AG04450 (cell line): ENCODE measurements at places on chromosomes 2 and 18.

DNA sequence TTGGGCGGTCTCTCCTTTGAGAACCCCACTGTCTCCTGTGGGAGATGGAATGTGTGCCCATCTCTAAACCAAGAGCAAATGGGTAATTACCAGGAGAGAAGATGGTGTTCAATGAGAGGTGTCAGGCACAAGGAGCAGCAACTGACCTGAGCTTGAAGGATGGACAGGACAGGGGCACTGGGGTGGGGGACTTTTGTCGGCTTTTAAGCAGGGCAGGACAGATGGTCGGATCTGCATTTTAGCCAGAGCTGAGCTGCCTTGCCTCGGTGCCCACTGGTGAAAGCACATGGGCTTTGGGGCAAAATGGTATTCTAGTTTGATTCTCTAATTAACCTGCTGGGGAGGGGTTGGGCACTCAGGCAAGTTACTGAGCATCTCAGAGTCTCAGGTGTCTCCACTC lies 98.0 kb downstream of the INHBB start:
- no peak for DNase-seq

GRCh38 chr18:54210463-54210862 lies 14.0 kb downstream of the MBD2 start:
- no peak for DNase-seq

GRCh38 chr2:210112871-210113270 lies 58.3 kb downstream of the KANSL1L start:
- DNase-seq: no peak

GRCh38 chr2:234199996-234200395 lies 149.5 kb downstream of the SPP2 start:
- no peak for DNase-seq

GRCh38 chr2:218959761-218960308 lies 369 bp downstream of the CDK5R2 start:
- DNase-seq: no peak

DNA sequence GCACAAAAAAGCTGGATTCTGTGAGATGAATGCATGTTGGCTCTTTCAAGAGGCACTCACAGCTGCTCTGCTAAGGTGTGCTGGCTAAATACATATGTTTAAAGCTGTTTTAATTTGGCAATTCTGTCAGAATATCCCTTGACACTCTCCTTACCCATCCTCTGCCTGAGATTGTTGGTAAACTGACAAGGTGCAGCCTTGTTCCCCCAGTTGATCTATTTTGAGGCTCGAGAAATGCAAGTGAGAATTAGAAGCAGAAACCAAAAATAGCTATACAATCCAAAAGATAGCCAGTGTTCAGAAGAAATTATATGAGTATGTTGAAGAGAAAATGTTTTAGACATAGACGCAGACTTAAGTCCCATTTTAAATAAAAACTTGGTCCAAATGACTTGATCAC lies 971.7 kb upstream of the GYPC start:
- no peak for DNase-seq

DNA sequence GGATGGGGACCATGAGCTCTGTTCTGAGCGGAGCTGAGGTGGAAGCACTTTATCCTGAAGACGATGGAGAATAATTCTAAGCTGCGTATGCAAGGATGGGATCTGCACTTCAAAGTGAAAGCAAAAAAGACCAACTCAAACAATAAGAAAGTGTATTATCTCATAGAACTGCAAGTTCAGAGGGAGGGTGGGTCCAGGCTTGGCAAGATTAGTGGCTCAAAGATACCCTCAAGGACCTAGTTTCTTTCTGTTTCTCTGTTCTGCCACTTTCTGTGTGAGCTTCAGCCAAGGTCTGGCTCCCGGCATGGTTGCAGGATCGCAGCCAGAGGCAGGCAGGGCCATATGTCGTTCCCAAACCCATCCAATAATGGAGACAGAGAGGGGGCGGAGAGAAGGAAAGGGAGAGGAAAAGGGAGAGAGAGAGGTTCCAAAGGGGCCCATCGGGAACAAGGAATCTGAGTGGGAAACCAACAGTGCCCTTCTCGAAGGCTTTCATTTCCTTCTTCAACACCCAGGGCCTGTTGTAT lies 169.2 kb upstream of the NCK2 start:
- DNase-seq: no peak

DNA sequence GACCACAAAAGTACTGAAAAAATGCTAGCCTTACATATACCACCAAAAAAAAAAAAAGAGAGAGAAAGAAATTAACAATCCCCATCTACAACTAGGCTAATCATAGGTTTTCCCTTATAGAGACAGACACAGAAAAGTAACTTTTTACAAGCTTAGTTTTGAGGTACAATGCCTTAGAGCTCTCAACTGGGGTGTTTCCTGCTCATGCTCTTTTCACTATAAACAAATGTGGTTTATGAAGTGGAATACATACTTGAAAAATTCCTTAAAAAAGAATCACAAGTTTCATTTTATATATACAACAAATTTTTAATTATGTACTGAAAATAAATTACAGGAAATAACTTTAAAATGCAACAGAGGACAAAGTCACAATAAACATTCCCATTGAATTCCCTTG lies 82.5 kb downstream of the ATL2 start:
- no peak for DNase-seq

DNA sequence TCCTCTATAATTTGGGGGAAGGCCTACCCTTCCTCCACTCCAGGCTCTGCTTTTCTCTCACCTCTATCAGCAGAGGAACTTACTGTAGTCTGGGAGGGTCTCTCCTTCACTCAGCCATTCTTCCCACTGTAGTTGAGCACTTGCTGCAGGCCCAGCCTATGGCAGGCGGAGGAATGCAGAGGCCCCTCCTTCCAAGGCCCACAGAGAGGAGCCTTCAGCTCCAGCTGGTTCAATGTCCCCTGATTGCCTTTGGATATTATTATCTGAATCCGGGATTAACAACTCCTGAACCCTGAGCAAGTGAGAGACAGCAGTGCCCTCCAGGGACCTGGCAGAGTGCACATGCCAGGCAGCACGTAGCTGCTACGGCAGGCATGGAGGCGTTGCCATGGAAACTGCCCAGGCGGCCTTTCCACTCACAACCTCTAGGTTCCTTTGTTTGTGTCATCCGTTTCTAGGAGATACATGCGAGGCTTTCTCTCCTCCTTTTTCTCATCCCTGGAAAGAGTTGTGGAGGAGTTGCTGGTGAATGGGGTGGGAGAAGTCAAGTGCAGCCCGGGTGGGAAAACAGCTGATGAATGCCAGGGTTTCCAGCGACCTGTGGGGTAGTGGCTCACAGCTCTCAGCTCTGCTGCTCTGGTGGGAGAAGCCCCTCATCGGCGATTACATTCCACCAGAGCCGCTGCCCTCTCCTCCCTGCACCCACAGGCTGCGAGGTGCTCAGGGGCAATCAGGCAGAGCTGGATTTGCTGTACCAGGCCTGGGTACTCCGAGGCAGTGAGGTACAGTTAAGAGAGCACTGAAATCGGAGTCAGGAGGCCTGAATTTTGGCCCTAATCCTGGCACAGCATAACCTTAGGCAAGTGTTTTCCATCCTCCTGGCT lies 55.3 kb upstream of the HK2 start:
- no peak for DNase-seq

GRCh38 chr18:56789004-56789888 lies 138.1 kb downstream of the WDR7 start:
- no peak for DNase-seq

GRCh38 chr2:28270456-28271152 lies 122.1 kb upstream of the FOSL2 start:
- no peak for DNase-seq

DNA sequence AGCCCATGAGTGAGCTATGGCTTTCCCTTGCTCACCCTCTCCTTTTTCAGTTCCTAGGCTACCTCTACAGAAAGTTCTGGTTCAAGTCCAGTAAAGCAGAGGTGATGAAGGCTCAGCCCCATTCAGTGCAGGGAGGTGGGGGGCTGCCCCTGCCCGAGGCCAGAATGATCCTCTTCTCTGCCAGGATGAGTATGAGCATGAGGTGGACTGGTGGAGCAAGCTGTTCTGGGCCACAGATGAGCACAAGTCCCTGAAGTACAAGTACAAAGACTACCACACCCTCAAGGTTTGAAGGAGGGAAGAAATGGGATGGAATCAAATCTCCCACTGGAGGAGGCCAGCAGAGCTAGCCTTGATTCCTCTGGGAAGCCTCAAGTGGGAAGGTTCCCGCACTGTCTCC lies 42.4 kb downstream of the LMAN2L start:
- DNase-seq: no peak

DNA sequence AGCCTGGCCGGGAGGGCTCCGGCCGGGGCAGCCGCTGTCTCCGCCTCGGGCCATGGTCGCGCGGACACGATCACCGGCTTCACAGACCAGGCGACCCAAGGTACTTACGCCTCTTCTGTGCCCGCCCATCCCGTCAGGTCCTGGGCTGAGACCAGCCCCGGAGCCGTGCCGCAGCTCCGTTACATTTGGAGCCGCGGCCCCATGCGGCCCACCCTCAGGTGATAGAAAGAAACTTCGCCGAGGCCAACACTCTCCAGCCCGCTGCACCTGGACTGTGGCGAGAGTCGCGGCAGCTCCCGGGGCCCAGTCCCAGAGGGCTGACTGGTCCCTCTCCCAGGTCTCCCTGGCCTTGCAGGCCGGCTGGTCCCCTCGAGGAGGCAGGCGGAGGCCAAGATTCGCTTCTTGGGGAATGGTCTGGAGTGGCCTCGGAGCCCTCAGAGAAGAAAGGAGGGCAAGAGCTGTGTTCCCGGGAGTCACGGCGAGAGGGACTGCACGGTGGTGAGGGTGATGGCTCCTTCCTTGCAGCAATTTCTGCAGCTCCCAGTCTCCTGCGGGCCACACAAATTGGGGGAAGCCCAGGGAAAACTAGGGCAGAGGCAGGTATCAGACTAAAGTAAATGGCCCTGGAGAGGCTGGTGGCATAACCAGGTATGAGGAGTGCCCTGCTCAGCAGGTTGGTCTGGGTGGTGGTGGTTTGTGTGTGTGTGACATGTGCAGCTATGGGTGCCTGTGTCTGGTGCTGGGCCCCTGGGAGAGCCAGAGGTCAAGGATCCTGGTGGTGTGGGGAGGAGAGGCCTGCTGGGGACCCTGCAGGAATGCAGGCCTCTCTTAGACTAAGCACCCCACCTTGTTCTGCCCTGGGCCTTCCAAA lies 822 bp downstream of the GDF7 start:
- DNase-seq: no peak

DNA sequence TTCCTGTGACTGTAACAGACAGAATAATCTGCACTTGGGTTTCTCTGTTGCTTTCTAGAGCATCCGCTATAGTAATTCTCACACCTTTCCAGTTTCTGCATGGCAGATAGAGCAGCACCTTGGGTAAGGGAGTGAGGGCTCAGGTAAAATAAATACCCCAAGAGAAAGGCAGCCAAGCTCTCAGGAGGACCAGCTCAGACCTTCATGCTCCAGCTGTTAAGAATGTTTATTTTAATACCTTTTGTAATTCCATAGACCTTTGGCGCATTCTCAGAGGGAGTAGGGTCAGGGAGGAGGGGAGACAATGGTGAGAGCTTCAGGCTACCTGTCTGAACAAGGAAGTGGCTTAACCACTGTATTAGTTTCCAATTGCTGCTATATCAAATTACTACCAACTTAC lies 16.2 kb upstream of the TMEM178A start:
- DNase-seq: no peak

- no peak for DNase-seq
Observed at GRCh38 chr2:28471214-28471613, 24.6 kb upstream of the PLB1 start.

GRCh38 chr2:64177315-64177714 lies 33.1 kb upstream of the PELI1 start:
- no peak for DNase-seq

DNA sequence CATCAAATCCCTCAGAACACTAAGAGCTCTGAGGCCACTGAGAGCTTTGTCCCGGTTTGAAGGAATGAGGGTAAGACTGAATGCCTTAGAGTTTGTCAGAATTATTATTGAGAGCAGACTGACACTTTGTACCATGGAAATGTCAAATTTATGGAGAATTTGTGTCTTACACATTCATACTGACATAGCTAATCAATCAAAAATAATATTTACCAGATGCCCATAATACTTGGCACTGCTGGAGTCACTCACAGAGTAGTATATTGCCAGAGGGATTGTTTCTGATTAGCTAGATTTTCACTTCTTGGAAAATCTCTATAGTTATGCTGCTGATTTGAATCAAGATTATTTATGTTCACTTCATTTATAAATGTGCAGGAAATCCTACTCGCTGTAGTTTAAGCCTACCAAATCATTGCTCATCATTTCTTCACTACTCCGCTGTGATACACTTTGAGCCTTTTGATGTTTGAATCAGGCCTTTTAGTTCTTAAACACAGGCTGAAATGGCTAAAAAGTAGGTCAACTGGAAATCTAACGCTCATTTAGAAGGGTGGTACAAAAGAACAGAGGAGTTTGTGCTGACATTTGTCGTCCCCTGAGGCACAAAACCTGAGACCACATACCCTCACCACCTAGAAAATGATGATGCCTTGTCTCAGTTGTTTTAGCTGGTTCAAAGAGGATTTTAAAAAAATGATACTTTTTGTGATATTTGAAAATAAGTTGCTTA lies 96.1 kb upstream of the CSRNP3 start:
- DNase-seq: no peak

DNA sequence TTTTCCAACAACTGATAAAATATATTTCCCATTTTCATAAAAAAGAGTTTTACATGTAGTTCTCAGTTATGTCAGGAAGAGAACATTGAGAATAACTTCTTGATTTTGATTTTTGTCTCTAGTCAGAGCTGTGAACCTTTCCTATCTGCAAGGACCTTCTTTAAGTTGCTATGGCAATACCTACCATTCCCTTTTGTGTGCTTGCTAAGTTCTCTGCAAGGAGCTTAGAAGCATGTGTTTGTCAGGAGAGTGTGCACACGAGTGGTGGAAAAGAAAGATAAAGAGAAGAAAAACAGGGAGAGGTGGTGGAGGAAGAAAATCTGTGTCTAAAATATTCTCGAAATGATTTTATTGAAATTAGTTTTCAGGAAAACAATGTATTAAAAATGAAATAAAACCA lies 140.3 kb upstream of the SLC8A1 start:
- no peak for DNase-seq

DNA sequence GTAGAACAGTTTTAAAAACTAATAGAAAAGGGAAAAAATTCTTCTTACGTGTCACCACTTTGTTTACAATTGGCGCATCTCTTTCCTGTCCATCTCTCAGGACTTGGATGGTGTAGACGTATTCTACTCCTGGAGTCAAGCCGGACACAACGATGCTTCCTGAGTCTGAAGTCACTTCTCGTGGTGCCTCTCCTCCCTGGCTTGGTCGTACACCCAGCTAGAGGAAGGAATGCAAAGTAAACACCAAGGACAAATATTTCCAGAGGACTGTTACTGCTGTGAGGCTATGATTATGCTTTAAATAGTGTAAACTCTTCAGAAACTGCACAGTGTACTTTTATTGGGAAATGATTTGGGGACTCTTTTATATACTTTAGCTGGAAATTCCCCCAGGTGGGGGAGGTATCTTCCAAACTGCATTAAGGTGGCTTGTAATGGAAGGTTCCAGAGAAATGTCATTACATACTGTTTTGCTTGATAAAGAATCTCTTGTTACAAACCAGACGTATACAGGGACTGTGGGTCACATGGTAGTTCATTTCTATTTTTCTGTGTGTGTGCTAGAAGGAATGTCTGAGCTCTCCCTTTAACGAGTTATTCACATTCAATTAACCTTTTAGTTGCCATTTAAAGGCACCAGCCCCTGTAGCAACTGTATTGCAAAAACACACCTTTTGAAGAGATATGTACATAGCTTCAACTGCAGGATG lies 38.1 kb downstream of the FN1 start:
- no peak for DNase-seq
